Heart left ventricle (tissue), 16 donors: ENCODE measurements at places on chromosomes 7 and 10.

DNA sequence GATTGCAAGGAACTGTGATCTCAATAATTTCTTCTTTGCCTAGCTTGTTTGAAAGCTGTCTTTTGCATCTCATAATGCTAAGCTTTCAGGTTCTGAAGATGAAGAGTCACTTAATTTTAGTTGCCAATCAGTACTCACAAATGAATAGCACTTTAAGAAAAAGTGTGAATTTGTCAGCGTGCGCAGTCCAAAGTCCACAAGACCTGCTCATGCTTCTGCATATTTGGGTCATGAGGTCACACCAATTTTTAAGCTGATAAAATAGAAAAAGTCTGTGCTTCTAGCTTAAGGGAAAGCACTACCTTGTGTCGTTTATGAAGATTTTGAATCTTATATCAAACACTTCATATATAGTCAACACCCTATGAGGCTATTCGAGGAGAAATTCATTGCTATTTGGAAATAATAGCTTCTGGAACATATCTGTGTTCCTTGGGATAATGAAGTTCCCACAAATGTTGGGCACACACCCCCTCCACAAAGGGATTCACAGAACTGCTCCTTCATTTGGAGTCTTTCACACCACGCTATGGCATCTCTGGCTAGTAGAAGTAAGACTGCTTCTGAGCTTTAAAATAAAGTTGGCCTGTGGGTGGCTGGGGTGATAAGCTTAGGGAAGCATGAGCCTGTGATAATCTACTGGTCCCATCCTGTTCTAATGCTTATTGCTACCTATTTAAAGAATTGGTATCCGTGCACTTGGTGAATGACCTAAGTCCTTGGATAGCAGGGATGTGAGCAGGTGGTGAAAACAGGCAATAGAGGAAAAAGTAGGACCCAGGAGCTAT, 33.3 kb downstream of the A1CF start:
- no peak for DNase-seq

- DNase-seq = no peak
Measured at GRCh38 chr7:134777908-134778580, 1.4 kb upstream of the CALD1 start.

DNA sequence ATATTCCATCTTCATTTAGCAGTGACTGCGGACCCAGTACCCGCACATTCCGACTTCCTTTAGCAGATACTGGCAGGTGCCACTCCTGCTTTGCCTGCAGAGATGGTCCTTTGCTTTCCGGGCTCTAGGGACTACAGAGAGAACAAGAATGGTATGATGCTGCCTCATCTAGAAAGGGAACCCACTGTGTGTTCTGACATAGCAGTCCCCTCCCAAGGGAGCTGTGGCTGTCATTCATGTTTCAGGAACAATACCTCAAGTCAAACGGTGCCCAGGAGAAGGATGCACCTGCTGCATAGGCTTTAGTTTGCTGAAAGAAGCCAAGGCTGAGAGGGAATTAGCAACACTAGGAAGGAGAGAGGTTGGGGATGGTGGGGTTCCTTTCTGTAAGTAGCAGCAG, 15.9 kb upstream of the TMEM72 start:
- no peak for DNase-seq

DNA sequence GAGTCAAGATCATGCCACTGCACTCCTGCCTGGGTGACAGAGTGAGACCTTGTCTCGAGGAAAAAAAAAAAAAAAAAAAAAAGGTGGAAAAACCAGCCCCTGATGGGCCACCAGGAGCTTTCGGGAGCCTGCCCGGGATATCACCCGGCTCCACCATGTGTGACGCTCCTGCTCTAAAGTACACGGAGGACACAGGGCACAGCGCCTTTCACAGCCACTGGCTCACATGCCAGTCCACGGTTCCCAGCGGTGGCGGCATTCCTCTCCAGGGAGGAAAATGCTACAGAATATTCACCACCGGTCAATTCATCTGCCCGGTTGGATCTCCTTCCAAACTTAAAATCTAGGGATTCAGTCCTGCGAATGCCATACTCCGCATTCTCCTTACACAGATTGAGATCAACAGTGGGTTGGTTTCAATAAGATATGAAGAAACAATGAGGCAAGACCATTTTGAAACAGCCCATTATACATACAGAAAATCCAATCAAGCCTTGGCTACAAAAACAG, 81.2 kb downstream of the CTBP2 start:
- no peak for DNase-seq

- no peak for DNase-seq
Measured at GRCh38 chr7:144255471-144255897, 9.1 kb downstream of the OR2A7 start.
